ENCODE measurements at places on chromosomes 12 and 14.

GRCh38 chr14:55789406-55789805 is 209.4 kb downstream of the KTN1 start:
- no peak for DNase-seq

GRCh38 chr14:100826391-100827100 is 628 bp downstream of the MEG3 start:
- no peak for DNase-seq

DNA sequence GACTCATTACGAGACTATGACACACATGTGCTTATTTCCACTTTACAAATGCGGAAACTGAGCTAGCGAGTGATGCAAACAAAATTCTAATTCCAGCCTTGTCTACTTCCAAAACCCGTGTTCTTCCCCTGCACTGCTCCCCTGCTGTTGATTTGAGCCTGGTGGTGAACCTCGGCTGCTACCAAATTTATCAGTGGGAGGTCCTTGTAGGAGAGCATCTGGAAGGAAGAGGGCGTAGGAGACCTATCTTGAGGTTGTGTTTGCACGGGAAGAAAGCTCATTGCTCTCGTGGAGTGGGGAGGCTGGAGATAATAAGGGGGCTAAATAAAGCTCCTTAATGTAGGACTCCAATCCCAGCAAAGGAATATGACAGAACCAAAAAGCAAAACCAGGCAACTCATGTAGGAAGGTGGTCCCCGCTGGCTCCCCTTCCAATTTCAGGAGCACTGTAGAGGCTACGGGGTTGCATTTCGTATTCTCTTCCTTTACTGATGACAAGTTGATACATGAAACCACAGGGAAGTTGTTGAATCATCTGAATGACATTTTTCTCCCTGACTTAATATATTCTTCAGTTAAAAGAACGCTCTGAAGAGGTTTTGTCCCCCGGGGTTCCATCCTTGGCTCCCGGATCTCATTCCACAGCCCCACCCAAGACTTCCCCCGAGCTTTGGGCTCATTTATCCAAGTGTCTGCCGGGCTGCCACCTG is 52.6 kb downstream of the FZD10 start:
- DNase-seq, result no peak

DNA sequence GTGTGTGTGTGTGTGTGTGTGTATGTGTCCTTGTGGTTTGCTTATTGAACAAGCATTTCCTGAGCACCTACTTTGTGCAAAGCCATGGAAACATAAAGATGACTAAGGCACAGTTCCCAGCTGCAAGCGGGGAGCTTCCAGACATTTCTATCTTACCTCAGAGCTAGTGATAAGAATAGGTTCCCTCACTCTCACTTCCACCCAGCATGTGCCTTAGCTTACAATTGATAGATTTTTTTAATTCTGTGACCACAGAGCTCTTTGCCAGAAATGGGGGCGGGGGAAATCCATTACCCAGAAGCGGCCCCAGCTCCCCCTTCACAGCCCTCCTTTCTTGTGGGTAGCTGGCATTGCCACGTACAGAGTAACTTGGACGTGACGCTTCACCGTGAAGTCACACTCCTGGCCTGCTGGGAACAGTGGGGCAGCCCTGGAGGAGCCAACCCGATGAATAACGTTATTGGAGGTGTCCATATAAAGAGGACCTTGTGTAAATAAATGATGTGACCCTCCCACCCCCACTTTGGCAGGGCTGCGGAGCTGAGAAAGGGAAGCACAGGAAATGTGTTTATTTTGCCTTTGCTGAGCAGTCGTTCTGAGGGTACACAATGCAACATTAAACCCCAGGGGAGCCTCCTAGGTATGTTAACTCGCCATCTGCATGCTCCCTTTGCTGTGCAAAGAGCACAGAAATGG is 238.9 kb downstream of the CHST11 start:
- DNase-seq, result peak; percentile 66

DNA sequence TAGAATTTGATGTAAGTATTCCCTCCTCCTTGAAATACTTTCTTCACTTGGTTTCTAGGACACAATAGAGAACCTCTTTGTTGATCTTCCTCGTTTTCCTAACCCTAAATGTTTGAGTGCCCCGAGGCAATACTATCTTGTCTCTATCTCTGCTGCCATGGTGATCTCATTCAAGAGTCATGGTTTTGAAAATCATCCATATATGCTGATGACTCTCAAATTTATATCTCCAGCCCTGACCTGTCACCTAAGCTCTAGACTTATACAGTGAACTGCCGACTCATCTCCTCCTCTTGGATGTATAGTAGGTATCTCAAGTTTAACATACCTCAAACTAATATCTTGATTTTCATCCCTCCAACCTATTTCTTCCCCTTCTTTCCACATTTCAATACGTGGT is 71.4 kb downstream of the RIC8B start:
- no peak for DNase-seq

GRCh38 chr12:57522887-57523705 is 472 bp downstream of the MBD6 start:
- no peak for DNase-seq

DNA sequence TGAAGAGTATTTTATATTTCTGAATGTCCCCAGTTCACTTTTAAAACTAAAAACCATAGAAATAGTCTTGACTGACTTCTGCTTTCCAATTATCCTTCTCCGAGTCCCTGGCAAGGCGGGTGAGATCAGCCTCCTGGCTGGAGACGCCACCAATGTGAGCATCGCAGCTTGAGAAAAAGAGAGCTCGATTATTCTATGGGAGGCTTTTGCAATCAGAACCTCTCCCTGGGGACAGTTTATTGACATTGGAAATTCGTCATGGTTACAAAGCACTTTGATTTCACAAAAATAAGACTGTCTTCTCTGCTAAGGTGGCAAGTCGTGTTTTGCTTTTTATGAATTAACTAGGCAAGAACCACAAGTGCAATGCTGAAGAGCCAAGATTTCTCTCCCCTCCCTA is 23.6 kb upstream of the GPHB5 start:
- DNase-seq, result no peak

GRCh38 chr14:72600551-72601330 is 293.2 kb downstream of the DPF3 start:
- no peak for DNase-seq

DNA sequence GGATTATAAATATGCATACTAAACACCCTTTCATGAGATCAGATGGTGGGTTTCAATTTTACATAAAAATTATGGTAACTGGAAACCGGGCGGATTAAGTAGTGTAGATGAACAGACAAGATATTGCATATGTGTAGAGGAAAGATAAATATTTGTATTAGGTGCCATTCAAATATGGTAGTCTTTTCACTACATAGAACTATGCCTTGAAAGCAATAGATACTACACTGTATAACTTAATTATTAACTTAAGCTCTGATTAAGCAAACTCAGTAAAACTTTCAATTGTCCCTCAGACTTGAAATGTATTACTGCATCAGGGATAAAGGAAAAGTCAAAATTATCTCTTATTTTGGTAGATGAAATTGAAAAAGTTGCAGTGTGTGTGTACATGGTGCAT is 1.9 kb downstream of the PTPN21 start:
- DNase-seq, result no peak

- DNase-seq, result no peak
These were observed 1409.5 kb downstream of the AACS start for GRCh38 chr12:126474703-126475102.

- no peak for DNase-seq
These were observed 1002.8 kb downstream of the TRHDE start for GRCh38 chr12:73274976-73275375.

- no peak for DNase-seq
These were observed 350.8 kb upstream of the STXBP6 start for GRCh38 chr14:25400607-25401206.

DNA sequence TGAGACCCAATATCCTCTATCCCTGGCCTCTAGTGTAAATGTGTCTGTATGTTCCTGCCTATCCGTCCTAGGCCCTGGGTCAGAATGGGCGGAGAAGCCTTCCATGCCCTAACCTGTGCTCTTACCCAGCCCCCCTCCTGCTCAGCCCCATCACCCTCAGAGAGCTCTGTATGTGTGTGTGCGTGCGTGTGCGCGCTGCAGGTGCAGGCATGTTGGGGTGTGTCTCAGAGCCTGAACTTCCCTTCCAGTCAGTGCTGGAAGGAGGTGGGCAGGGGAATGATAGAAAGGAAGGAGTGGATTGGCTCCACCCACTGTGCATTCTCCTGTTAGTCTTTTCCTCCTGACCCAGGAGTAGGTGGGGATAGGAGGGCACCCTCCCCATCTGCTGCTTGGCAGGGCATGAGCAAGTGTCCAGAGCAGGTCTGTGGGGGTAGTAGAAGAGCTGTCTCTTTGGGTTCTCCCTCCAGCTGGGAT is 7.2 kb downstream of the NAB2 start:
- no peak for DNase-seq

DNA sequence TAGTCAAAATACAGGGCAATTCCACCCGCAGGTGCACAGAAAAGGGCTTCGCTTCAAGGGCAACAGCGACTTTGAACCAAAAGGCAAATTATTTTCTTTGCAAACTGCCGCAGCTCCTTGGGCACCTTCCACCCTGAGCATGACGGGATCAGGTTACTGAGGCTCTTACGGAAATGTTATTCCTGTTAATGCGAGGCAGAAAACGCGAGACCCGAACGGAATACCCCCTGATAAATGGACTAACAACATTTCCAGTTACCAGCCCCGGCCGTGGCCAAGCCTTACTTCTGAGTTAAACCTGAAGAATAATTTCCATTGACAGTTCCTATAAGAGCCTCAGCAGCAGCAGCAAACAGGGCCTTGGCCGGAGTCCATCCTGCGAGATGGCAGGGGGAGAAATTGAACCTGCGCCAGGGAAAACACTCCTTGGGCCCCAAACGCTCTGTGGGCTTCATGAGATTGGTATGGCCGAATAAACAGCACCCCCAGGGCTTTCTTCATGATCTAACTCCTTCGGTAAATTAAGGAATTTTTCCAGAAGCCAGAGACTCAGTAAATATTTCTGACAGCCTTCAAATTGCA is 70.0 kb upstream of the DICER1 start:
- no peak for DNase-seq

DNA sequence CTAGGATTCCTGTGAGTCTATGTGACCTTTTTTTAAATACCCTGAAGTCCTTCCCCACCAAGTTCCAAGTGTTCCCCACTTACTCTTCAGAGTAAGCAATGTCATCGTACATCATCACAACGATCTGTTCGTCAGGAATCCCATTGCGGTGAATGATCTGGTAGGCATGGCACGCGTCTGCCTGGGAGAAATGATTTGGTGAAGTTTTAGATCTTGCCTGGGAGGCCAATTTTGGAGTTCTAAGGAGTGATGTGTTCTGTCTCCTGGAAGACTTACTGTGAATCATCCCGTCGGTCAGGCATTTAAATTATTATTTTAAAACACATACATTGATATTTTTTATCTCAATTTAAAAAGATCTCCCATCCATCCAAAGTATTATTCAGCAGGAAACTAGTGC is 29.8 kb downstream of the LGMN start:
- DNase-seq, result no peak

GRCh38 chr12:93447555-93448290 is 6.0 kb upstream of the UBE2N start:
- peak; percentile 17 for DNase-seq

DNA sequence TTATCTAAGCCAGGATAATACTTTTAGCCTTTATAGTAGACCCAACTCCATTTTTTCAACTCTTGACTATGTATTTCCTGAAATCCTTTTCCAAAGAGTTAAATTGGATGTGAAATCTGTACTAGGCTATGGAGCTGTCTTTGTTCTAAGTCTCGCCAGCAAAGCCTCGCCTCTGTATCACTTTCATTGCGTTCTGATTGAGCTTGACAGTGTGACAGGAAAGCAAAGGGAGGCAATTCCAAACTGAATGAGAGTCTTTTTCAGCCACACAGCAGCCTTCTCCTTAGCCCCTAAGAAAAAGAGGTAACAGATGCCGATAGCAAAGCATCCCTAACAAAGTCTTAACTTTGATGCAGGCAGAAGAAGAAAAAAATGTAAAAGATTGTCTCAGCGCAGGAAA is 154.6 kb upstream of the OTX2 start:
- no peak for DNase-seq

- no peak for DNase-seq
These were observed 55.8 kb upstream of the GALNT9 start for GRCh38 chr12:132384916-132385774.

DNA sequence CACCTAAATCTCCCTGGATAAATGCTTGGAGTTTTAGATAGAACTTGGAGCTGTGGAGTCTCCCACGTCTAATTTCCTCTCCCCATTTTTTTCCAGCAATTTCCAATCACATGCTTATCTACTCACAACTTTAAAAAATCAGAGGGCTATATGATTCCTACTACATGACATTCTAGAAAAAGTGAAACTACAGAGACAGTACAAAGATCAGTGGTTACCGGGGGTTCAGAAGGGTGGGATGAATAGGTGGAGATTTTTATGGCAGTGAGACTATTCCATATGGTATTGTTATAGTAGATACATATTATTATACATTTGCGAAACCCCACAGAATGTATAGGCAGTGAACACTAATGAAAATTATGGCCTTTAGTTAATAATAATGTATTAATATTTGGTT is 35.5 kb downstream of the ATF7 start:
- no peak for DNase-seq

GRCh38 chr14:64880221-64881121 is 764 bp upstream of the SPTB start:
- DNase-seq, result peak; percentile 58

DNA sequence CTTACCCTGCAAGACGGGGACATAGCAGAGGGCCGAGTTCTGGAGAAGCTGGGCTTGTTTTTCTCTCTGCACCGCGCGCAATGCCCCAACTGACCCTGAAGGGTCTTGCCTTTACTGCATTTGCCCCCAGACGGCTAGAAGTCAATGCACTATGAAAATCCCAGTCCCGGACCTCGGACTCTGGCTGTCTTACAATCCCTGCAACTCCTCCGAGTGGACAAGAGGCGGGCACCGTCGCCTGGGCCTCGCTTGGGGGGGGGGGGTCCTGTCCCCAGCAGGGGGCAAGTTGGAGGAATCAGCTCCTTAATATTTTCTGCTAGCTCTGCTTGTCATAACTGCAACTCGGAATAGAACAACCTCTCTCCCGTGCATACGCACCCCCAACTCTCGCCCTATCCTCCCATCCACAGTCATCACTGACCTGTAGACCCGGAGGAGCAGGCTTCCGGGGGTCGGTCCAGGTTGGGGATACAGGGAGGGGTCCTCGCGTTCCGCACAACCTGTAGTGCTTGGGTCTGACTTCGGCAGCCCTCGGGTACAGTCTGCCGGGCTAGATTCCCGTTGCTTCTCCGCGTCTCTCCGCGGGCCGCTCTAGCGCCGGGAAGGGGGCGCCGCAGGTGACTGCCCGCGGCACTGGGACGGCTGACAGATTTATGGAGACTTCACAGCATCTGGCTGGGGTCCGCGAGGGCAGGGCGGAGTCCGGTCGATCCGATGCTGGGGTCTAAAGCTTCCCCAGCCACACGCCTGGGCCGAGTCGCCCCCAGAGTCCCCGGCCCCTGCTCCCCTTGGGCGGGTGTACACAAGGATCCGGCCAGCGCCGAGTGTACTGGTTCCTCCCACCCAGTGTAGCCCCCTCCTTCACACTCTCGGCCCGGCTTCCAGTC is 3.3 kb upstream of the PAX9 start:
- no peak for DNase-seq

DNA sequence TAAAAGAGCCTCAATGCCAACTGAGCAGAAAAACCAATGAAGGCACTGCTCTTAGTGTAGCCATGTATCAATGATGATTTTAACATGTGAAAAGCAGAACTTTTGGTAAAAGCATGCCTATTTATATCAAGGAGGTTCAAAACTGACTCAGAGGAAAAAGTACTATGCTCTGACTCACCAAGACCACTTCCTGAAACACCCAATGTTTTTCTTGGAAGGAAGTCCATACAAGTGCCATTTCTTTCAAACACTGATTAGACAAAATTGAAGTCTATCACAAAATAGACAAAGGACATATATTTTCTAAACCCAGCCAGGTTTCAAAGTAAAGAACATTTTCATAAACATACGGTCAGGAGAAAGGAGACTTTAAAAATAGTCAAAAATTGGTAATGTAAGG is 88.6 kb downstream of the EPS8 start:
- no peak for DNase-seq
